Ascending aorta (tissue), 2 donors: ENCODE measurements at places on chromosomes 12 and 14.
A peak's percentile ranks its signal among the peaks of the same experiment; 100 is the strongest.

DNA sequence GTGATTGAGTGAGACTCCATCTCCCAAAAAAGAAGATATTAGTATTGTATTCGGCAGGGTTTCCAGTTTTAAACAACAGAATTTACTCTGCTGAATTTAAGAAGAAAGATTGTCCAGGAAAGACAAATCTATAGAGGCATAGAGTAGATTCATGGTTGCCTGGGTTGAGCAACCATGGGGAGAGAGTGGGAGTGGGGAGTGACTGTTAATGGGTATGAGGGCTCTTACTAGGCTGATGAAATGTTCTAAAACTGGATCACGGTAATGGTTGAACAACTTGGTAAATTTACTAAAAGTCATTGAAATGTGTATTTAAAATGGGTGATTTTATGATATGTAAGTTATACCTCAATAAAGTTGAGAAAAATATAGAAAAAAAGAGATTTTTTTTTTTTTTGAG lies 13.9 kb upstream of the C12orf76 start:
- H3K27me3 ChIP-seq = no peaks in the 10 kb centered on the region
- H3K36me3 ChIP-seq = no peaks in the 10 kb centered on the region
- H3K4me1 ChIP-seq = no peaks in the 10 kb centered on the region
- no peak overlapping the region for H3K27ac ChIP-seq

- no peak for DNase-seq
- H3K27me3 ChIP-seq = no peaks in the 10 kb centered on the region
- H3K27ac ChIP-seq = no peak overlapping the region
Measured at GRCh38 chr14:92702441-92702918, 45.9 kb downstream of the LGMN start.

GRCh38 chr14:74670726-74671411 lies 42.0 kb downstream of the AREL1 start:
- no peak overlapping the region for H3K4me3 ChIP-seq
- peak overlapping the region; percentile 87 for H3K27ac ChIP-seq
- peaks cover 3% of the 10 kb centered on the region for H3K4me1 ChIP-seq
- peaks cover 34% of the 10 kb centered on the region for H3K36me3 ChIP-seq

GRCh38 chr12:88202500-88202899 lies 60.4 kb downstream of the TMTC3 start:
- H3K27me3 ChIP-seq = no peaks in the 10 kb centered on the region
- no peaks in the 10 kb centered on the region for H3K36me3 ChIP-seq
- no peak for DNase-seq
- no peak overlapping the region for H3K4me3 ChIP-seq
- H3K4me1 ChIP-seq = no peaks in the 10 kb centered on the region

DNA sequence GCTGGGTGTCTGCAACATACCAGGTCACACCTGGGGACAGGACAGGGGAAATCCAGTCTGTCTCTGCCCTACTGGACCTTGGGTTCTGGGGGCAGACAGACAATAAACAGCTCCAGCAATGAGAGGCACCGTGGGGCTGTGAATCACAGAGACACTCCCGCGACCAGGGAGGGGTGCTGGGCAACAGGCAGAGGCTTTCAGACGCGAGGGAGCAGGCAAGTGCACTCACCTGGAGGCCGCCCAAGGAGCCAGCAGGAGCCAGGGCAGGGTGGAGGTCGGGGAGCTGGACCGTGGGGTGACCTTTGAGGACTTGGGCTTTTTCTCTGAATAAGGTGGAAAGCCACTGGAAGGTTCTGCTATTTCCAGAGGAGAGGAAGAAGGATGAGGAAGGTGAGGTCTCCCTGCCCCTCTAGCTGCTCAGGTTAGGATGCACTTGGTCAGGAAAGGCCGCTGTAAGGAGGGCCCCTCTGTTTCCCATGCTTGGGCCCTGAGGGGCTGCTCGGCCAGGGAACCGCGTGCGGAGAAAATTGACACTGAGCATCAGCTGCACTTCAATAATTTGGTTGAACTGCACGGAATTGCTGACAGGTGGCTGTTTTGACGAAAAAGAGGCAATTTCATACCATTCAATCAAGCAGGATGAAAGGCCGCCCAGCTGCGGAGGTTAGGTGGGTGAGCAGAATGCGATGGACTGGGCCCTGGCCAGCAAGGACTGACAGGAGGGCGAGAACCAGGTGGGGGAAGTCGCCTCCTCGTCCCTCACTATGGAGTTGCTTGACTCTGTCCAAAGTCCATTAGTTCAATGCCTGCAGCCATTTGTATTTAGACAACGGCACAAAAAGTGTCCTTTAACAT lies 42.2 kb downstream of the JAG2 start:
- no peaks in the 10 kb centered on the region for H3K36me3 ChIP-seq
- no peaks in the 10 kb centered on the region for H3K4me1 ChIP-seq
- DNase-seq = peak; percentile 56
- no peaks in the 10 kb centered on the region for H3K27me3 ChIP-seq
